RPMI7951 (cell line): ENCODE measurements at places on chromosomes 7 and 10.
A peak's percentile ranks its signal among the peaks of the same experiment; 100 is the strongest.

DNA sequence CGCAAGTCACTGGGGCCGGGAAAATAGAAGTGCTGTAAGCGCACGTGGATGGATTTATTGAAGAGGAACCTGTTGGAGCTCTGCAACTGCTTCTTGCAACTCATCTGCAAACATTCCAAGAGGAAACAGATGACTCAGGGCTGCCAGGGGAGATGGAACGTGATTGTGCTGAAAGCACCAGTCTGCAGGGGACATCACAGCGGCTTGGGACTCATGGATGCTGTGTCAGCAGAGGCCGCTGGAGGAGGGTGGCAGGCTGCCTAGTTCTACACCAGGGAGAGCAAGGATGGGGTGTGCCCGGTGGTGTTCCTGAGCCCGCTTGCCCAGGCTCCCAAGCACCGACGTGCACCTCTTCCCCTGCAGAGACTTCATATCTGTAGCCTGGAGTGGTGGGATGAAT is 515.7 kb downstream of the TCERG1L start:
- DNase-seq = no peak

GRCh38 chr10:102670871-102671434 is 26.7 kb downstream of the TRIM8 start:
- DNase-seq = no peak

- no peak for DNase-seq
Measured at GRCh38 chr10:3563298-3563697, 221.7 kb downstream of the KLF6 start.

- no peak for DNase-seq
Measured at GRCh38 chr10:78720091-78720490, 348.7 kb upstream of the ZMIZ1 start.

GRCh38 chr10:87651801-87652200 is 7.9 kb upstream of the PAPSS2 start:
- no peak for DNase-seq

- DNase-seq = no peak
Measured at GRCh38 chr10:101818872-101819633, 809 bp upstream of the OGA start.

- no peak for DNase-seq
Measured at GRCh38 chr10:1015688-1016087, 10.0 kb downstream of the IDI2 start.

- DNase-seq = no peak
Measured at GRCh38 chr7:106756884-106757283, 95.9 kb upstream of the CCDC71L start.

DNA sequence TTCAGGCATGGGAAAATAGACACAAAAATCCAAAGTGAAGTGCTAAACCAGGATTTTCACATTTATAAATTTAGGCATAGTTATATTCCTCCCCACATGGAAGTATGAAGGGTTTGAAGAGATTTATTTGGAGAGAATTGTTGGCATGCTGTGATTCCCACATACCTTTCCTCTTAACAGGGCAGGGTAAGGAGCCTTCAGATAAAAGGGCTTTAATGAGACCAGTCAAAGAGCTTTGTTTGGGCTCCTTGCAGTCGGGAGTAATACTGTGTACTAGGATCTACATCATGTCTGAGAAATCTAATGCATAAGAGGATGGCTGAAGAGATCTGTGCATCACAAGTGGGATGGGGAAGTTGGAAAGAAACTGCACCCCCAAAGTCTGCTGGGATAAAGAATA is 140.8 kb upstream of the PTN start:
- DNase-seq = no peak

- no peak for DNase-seq
Measured at GRCh38 chr10:43253461-43254198, 13.2 kb downstream of the RASGEF1A start.

DNA sequence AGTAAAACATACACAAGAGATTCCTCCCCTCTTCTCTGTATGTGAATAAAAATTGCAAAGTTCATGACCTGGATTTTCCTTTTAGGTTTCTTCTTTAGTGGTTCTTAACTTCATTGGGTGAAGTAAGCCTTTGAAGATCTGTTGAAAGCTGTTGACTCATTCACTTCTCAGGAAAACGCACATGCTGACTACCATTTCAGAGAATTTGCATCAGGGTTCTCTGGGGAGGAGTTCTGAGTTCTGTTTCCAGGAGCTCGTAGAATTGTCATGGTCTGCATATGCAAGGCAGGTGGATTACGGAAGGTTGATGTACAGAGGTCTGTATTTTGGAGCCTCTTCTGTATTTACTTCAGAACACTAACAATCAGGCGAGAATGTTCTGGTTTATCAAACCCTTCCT is 962 bp upstream of the SLC26A4 start:
- peak; percentile 26 for DNase-seq

DNA sequence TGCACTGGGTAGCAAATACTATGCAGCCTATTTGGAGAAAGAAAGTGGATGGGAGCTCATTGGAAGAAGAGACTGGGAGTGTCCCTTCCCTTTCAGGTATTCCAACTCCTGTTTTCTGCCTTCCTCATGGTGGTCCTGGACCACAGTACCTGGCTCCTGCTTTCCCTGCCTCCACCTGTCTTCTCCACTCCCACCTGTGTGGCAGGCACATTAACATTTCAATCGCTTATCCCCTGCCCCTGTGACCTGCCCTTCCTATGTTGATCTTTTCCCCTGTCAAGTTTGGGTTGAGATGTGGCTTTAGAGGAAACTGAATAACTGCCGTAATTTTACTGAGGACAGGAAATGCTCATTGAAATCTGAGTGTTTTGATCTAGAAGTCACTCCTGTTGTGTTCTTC is 415.8 kb upstream of the PODXL start:
- DNase-seq = no peak

DNA sequence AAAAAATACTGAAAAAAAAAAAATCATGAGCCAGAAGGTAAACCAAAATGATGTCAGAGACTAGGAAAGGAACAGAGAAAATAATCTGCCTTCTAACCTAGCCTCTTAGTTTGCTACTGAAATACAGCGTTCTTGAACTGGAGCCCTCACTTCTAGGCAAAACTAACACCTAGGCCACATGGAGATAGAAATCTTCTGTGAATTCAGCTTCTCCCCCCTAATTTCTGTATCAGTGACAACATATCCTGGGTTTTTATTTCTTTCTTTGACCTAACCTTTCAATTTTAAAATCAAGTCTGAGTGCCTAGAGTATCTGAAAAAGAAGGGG is 100.1 kb upstream of the GLCCI1 start:
- no peak for DNase-seq

DNA sequence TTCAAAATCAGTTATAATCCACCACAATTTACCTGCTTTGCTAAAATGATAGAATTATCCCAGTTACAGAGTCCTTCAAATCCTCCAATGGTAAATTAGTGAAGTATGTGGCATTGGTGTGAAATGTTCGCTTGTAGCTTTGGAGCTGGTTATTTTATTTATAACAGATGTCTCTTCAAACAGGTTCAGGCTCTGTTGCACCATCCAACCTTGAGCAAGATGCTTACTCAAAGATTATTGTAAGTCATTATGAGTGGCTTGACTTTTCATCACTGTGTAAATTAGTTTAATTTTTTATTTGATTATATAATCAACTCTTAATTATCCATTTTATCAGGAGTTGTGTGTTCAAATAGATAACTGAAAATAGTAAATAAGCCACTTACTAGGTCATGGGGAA is 99.4 kb downstream of the BTRC start:
- DNase-seq = no peak

DNA sequence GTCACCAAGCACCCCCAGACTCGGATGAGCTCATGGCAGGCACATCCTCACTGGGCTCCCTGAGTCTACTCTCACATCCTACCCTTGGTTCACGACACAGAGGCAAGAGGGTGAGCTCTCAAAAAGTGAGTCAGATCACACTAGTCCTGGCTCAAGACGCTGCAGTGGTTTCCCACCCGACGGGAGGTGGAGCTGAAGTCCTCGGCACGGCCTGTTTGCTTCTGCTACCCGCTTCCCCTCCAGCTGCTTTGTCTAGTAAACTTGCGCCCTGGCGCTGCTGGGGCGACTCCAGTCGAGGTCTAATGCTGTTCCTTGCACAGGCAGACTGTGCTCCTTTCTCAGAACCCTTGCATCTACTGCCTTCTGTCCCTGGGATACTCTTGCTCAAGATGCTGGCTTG is 13.5 kb upstream of the SFMBT2 start:
- no peak for DNase-seq

- no peak for DNase-seq
Measured at GRCh38 chr10:102635377-102635776, 8.9 kb upstream of the TRIM8 start.

DNA sequence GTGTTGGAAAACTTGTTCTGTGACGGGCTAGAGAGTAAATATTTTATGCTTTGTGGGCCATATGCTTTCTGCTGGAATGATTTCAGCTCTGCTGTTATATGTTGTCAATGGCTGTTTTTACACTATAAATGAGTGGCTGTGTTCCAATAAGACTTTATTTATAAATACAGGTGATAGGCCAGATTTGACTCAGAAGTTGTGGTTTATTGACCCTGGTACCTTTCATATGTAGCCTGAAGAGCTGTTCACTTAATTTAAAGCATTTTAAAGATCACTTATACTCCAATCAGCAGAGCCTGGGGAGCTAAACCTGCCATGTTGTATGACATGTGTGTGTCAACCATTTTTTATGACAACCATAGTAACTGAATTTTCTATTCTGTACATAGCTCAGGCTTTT is 9.1 kb upstream of the SSBP1 start:
- no peak for DNase-seq

- DNase-seq = no peak
Measured at GRCh38 chr7:94605031-94605430, 50.9 kb downstream of the SGCE start.

GRCh38 chr7:22712999-22713398 is 14.0 kb upstream of the IL6 start:
- DNase-seq = no peak

DNA sequence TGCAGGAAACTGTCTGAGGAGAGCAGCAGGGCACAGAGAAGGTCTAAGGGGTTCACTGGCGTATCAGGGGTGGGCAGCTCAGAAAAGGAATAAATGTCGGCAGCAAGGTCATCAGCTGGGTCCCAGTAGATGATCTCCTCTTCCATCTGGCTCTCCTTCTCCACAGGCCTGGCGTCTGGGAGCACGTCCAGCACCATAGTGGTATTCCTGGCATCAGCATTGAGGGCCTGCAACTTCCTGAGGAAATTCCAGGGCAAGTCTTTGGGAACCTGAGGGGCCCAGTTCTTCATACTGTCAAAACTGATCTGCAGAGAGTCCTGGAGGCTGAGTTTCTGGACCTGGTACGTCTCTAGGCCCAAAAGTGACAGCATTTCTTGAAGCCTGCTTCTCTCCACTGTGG is 9.6 kb upstream of the MRPS24 start:
- DNase-seq = peak; percentile 83

DNA sequence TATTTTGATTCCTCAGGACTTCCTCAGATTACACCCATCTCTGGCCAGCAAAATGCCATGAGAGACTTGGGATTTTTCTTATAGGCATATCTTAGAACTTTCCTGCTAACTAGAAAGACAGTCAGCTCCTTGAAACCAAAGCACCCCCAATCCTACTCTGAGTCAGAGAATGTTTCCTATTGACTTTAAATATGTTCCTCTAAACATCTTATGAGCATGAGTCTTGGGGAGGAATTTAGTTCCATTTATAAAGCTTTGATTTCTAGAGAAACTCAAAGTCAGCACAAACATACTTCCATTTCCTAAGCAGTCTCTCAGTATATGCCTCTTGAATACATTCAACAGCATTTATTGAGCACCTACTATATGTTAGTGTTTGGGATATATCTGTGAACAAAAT is 128.5 kb downstream of the INHBA start:
- peak; percentile 41 for DNase-seq

GRCh38 chr7:77497079-77497478 is 40.0 kb upstream of the PTPN12 start:
- DNase-seq = no peak

DNA sequence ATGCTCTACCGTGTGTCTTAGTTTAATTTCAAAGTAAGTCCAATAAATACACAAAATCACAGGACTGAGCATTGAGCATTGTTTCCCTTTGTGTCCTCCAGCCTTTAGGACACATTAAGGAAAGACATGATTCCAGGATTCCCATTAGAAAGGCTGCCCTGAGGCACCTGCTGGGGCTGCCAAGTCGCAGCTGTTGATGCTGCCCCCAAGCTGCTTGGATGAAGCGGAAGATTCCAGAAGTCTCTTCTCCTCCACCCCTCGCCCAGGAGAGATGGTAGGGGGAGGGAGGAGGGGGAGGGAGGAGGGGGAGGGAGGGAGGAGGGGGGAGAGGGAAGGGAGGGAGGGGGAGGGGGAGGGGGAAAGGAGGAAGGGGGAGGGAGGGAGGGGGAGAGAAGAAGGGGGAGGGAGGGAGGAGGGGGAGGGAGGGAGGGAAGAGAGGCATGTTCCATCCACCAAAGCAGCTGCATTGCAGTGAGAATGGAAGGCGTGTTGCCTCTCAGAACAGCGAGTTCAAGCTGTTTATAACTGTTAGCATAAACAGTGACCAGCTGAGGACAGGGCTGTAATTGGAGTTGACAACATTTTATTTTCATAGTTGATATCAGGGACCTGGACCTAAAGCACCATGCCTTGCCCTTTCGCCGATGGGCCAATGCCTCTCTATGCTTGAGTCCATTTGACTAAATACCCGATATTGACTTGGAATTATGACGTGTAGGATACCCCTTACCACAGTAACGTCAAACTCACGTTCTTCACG is 67.3 kb downstream of the DIP2C start:
- peak; percentile 38 for DNase-seq

- DNase-seq = peak; percentile 17
Measured at GRCh38 chr10:6593241-6593671, 13.2 kb upstream of the PRKCQ start.

DNA sequence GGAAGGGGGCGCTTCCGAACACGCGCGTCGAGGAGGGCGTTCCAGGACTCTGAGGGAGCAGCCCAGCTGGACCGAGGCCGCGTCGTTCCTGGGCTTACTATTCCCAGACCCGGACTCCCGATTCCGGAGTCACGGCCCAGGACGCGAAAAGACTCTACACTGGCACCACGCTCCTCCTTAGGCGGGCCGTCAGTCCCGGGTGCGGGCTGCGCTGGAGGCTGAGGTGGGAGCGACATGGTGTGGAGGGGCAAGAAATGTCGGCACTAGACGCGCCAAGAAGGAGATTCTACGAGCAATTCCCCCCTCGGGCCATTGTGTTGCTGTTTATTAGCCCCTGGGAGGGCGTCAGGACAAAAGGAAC is 584 bp upstream of the RUNDC3B start:
- DNase-seq = no peak

DNA sequence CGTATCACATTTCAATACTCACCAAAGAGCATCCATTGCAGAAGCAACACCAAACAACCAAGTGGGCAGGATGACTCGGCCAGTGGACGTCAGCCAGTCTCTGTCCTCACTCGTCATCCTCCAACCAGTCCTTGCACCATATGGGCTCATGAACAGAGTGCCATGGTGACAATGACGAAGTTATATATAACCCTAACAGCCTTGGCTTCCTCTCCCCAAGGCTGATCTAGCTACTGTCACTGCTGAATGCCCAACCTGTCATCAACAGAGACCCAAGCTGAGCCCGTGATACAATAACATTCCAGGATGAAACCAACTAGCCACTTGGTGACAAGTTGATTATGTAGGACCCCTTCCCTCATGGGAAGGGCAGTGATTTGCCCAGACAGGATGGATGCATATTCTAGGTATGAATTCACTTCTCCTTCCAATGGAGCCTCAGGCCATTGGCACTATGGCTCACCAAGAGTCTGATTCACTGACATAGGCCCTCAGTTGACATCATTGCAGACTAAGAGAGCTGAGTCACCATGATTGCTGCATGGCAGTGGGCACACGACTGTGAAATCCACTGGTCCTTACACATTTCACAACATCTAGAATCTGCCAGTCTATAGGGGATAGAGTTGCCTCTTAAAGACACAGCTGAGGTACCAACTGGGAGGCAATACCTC is 26.3 kb upstream of the PPIF start:
- DNase-seq = peak; percentile 97

- DNase-seq = no peak
Measured at GRCh38 chr10:76404531-76404930, 973.1 kb downstream of the LRMDA start.
